ENCODE measurements at places on chromosomes 7 and 10.

GRCh38 chr10:24737001-24737400 lies 13.3 kb upstream of the ARHGAP21 start:
- DNase-seq: no peak

- no peak for DNase-seq
These were observed 135.3 kb upstream of the FAM3C start for GRCh38 chr7:121531175-121532070.

- no peak for DNase-seq
These were observed 588 bp downstream of the CYREN start for GRCh38 chr7:135169964-135170273.

- DNase-seq: no peak
These were observed 18.3 kb downstream of the AGAP3 start for GRCh38 chr7:151104411-151105235.

DNA sequence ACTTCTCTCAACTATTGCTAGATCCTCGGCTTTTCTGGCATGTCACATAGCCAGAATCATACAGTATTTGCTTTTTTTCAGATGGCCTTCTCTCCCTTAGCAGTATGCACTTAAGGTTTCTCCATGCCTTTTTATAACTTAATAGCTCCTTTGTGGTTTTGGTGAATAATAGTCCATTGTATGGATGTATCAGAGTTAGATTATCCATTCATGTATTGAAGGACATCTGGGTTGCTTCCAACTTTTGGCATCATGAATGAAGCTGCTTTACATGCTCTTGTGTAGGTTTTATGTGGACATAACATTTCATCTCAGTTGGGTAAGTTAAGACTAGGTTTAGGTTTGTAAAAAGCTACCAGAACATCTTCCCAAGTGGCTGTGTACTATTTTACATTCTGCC lies 4.6 kb downstream of the ATP5F1C start:
- no peak for DNase-seq
